Midbrain (tissue), 1 donor: ENCODE measurements at places on chromosomes 1 and 21.

DNA sequence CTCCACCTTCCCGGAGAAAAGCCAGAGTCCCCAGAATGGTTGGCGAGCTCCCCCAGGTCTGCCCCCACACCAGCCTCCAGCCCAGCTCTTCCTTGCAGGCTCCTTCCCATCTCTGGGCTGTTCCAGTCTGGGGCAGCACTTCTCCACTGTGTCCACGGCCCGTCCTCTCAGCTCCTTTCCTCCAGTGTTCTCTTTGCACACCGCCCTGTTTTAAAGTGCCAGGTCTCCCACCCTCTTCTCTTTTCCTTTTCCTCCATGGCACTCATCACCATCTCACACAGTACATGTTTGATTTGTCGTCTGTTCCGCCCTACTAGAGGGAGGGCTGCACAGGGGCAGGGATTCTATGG lies 6.1 kb upstream of the PCSK9 start:
- DNase-seq: no peak

- DNase-seq: no peak
Measured at GRCh38 chr1:36174713-36175112, 18.8 kb downstream of the MAP7D1 start.

- DNase-seq: no peak
Measured at GRCh38 chr1:205241366-205242030, 13.8 kb downstream of the TMCC2 start.

DNA sequence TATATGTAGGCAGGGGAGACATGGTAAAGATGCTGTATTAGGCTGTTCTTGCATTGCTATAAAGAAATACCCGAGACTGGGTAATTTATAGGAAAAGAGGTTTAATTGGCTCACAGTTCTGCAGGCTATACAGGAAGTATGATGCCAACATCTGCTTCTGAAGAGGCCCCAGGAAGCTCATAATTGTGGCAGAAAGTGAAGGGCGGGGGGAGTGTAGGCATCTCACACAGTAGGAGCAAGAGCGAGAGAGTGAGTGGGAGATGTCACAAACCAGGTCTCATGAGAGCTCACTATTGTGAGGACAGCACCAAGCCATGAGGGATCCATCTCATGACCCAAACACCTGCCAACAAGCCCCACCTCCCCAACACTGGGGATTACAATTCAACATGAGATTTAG lies 21.1 kb downstream of the MAN1A2 start:
- no peak for DNase-seq

DNA sequence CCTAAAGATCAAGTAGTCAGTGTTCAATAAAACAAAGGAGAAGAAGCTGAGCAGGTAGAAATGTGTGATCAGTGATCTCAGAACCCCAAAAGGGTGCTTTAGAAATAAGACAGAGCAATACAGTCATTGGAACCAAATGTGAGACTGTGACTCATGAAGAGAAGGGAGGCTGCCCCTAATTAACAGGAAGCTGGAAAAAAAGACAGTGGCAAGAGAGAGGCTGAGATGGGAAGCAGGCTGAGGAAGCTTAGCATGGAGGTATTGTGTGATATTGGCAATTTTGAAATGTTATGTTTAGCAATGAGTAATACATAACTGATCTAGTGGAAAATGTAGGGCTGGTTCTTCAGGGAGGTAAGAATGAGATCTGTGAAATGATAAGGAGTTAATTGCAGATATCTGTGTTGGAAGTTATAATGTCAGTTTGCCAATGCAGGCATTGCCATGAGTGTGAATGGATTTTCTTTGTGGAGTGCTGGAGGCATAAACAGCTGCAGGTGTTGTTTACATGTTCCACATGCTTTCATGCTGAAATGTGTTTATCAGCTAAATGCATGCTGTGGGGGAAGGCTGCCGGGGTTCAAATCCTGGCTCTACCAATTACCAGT lies 90.6 kb upstream of the CACNA1E start:
- no peak for DNase-seq

GRCh38 chr1:84620720-84621313 lies 46.6 kb upstream of the CTBS start:
- DNase-seq: peak; percentile 85

DNA sequence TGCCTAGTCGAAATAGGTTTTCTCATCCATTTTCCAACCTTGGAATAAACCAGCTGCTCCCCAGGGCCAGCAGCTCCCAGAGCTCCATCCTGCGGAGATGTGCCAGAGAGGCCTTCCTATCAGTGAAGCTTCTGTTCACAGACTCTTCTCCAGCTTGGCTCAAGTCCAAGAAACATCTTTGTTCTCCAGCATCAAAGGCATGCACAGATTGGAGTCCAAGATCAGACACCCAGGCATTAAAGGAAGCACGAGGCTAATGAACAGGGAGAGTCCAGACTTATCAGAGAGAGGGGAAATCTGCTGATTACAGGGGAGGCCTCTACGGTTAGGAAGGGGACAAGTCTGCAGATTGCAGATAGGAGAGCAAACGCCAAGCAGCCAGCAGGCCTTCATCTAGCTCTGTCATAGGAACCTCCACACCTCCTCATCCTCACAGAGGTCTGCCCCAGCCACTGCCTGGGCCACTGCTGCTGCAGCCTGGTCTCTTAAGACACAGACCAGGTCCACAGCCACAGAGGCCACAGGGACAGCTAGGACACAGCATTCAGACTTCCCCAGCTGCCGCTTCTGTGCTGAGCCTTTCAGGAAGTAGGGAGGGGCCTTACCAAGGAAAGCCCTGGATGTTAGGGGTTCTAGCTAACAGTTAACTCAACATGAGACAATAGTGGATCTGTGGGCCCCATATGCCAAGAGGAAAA lies 3.4 kb downstream of the PRR9 start:
- DNase-seq: peak; percentile 57

- no peak for DNase-seq
Measured at GRCh38 chr21:45578811-45579381, 36.7 kb upstream of the SLC19A1 start.

DNA sequence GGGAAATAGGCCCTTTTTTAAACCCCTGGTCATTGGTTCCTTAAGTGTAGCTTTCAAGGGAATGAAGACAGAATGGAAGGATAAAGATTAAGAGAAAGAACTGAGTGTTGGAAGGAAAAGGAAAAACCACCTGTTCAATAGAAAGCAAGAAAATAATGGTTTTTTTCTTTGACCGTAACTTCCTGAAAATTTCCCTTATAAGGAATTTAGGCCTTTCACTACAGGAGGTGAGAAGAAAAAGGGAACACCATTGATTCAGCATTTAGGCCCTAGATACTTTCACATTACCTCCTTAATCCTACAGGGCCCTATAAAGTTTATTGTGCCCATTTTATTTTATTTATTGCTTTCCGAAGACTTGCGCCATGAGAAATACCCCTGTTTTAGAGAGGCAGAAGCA lies 18.9 kb downstream of the KPNA6 start:
- no peak for DNase-seq

- DNase-seq: no peak
Measured at GRCh38 chr1:43935711-43936427, 2.3 kb downstream of the ARTN start.

GRCh38 chr1:147264158-147264768 lies 21.8 kb downstream of the CHD1L start:
- DNase-seq: no peak
